NCI-H460 (cell line): ENCODE measurements at places on chromosomes 3 and 15.

GRCh38 chr3:37163262-37164015 lies 10.9 kb downstream of the LRRFIP2 start:
- no peak for DNase-seq

DNA sequence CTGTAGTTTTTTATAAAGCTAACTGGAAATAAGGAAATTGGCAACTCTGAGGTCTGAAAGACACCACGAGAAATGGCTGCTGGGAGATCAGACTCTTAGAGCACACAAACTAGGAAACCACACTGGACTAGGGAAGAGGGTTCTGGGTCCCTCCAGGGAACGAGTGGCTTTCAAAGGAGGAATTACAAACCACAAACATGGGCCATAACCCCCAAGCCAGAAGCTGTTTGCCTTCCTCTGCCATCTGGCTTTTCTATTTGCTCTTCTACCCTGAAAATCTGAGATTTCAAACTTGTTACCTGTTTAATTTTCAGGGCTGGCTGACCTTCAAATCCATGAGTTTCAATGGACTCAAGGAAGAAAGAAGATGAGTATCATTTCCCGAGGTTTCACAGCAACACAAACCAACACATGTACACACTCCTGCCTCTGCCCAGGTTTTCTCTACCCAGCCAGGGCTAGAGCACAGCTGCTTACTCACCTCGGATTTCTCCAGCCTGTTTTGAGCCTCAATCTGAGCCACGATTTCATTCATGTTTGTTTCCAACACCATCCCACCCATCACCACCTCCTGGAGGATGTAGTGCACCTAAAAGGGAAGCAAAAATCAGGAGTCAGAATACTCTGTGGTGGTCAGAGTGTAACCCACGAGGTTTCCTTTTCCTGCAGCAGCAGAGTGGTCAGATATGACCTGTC lies 22.6 kb upstream of the ANPEP start:
- no peak for DNase-seq

DNA sequence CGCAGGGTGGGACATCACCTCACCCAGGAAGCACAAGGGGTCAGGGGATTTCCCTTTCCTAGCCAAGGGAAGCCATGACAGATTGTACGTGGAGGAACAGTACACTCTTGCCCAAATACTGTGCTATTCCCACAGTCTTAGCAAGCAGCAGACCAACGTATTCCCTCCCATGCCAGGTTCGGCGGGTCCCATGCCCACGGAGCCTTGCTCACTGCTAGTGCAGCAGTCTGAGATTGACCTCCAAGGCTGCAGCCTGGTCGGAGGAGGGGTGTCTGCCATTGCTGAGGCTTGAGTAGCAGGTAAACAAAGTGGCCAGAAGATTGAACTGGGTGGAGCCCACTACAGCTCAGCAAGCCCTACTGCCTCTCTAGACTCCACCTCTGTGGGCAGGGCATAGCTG lies 39.0 kb downstream of the ALDH1A2 start:
- no peak for DNase-seq

DNA sequence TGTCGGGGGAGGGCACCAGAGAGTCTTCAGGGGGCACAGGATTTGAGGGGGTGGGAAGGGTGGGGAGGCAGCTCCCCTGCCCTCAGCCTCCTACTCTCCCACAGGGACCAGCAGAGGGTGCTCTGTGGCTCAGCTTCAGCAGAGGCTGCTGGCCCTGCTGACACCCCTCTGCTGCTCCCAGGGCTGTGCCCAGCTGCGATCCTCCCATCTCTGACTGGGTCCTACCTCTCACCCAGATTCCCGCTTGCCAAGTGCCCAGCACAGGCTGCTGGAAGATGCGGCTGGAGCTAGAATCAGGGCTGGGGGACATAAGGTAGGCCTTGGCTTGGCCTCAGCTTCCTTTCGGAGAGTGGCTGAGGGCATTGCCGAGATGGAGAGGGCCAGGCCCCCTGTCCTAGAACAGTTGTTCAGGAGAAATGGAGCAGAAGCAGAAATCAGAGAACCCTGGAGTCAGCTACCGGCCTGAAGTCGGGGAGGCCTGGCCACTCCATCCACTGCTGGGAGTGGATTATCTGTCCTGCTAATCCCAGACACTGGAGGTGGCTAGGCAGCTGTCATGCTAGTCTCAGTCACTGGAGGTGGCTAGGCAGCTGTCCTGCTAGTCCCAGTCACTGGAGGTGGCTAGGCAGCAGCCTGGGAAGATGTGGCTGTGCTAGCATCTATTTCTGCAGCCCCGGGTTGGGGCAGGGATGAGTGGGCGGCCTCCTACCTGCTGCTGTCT lies 3.9 kb downstream of the GRM2 start:
- no peak for DNase-seq

- no peak for DNase-seq
Observed at GRCh38 chr3:29382409-29382808, 101.5 kb downstream of the RBMS3 start.

- no peak for DNase-seq
Observed at GRCh38 chr3:122390665-122391064, 6.7 kb downstream of the FAM162A start.

- no peak for DNase-seq
Observed at GRCh38 chr3:3110749-3111361, 681 bp upstream of the IL5RA start.

- DNase-seq, result no peak
Observed at GRCh38 chr3:106172780-106173179, 304.0 kb upstream of the CBLB start.

DNA sequence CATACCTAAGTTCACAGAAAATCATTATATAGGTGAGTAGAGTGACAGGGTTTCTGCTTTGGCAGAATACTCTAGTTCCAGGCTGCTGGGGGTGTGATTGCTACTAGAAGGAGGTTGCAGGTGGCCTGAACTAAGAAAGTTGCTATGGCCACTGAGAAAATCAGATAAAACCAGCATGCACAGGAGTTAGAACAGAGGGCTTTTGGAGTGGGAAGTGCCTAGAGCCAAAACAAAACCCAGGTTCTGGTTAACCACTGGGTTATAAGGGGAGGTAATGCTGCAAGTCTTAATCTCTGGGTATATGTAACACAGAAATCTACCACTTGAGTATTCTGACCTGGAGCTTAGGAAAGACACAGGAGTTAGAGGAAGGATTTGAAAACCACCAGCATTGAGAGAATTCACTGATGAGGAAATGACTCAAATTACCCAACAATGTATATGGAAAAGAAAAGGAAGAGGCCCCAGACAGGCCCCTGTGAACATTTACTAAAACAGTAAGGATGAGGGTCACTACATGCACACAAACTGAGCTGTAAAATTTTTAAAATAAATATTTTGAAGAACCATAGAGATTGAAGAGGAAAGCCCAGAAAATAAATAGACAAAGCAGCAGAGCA lies 60.0 kb downstream of the PLOD2 start:
- DNase-seq, result no peak

- DNase-seq, result no peak
Observed at GRCh38 chr3:138205527-138205926, 18.4 kb downstream of the ARMC8 start.

- no peak for DNase-seq
Observed at GRCh38 chr15:60830479-60830878, 351.5 kb upstream of the ICE2 start.

GRCh38 chr3:128176276-128176833 lies 23.1 kb downstream of the EEFSEC start:
- DNase-seq, result no peak

DNA sequence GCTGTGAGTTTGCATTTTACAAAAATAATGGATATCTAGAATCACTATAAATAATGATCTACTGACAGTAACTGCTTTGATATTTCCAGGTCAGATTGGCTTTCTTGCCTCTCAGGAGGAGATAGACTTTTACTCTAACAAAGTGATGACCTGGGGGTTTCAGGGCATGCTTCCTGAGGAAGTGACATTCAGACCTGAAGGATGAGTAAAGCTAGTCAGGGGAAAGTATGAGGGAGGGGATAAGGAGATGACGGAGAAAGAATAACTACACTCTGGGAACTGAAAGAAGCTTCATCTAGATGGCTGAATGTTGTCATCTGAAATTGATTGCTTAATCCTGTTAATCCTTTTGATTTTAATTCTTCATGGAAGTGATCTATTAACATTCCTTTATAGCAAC lies 32.2 kb downstream of the ARMC8 start:
- no peak for DNase-seq

GRCh38 chr15:33243393-33243792 lies 48.9 kb upstream of the FMN1 start:
- no peak for DNase-seq

- DNase-seq, result no peak
Observed at GRCh38 chr15:36748366-36749115, 169.1 kb downstream of the CDIN1 start.

DNA sequence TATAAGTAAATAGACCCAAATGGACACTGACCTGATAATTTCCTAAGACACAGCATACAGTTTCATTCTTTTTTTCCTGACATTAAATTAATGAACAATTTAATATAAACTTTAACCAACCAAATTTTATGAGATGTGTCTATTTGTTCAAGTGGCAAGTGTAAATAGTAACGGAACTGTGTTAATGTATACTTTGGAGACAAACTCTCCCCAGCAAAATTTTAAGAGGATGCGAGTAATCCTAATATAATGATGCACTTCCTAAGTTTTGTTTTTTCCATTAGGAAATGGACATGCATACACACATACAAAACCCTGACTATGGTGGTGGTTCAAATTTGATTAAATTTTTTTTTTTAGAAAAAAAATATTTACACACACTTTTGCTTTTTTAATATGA lies 38.5 kb upstream of the MYH15 start:
- no peak for DNase-seq

- DNase-seq, result no peak
Observed at GRCh38 chr15:29864501-29864900, 42.2 kb upstream of the TJP1 start.

DNA sequence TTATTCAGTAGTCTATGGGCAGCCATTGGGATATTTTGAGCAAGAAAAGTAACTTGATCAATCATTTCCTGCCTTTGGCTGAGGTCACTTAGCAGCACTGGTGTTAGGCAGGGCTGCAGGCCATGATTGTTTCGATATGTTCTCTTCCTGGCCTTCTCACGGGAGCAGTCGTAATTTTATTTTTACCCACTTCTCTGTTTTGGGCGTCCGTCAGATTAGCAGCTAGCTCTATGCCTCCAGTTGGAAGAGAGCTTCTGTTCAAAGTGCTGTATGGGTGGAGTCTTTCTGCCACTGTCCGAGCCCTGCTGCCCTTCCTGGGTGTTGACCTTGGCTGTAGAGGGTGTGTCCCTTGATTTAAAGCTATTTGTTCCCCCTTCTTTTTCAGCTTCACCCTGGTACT lies 123.4 kb upstream of the ROPN1 start:
- no peak for DNase-seq

DNA sequence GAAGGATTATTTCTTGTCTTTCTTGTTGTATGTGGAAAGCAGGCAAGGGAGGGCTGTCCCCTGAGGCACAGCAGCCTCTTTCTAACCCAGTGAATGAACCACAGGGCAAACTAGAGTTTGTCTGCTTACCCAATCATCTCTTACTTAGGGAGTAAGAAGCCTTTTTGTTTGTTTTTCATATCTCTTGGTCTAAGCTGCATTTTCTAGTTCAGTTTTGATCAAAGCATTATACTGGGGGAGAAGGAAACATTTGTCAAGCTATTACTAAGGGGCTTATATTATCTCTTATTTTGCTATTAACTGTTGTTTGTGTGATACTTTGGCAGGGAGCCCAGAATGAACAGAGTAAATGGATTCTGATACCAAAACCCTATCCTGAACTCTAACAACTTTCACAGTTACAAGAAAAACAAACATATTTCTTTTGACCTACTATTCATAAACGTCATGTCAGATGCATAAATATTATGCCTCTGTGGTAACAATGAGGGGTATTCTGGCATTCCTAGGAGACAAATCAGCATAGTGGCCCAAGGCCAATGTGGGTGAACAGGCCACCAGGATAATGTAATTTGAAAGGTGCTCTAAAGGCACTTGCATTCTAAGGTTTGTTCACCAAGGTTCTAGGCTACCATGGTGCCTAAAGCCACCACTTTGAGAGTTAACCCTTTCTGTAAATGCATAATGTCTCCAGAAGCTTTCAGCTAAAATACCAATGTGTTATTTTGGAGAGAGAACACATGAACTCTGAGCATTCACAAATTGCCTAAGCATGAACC lies 271.6 kb upstream of the ZPLD1 start:
- peak; percentile 16 for DNase-seq

DNA sequence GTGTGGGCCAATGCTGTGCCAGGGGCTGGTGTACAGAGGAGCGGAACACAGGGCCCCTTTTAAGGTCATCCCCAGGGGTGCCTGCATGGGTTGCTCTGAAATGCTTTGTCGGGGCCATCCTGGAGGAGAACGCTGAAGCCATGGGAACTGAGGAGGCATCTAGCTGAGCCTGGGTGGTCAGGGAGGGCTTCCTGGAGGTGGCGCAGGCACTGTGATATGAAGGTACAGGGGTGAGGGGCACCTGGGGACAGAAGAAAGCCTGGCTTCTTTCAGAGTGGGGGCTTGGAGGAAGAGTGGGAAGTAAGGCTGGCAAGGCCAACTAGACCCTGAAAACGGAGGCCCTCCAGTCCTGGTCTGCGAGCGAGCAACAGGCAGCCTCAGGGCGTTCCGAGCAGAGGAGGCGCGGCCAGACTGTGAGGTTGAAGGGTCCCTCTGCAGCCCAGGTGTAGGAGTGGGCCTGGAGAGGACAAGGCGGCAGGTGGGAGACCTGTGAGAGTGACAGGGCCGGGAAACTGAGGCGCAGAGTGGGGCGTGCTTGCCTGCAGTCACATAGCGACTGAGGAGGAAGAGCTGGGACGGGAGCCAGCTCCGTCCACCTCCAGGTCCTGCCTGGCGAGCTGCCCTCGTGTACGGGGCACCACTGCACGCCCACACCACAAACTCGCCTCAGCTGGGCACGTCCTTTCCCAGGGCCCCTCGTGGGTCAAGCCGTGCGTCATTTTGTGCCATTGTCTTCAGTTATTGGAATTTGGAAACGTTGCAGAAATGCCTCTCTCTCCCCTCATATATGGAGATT lies 4.1 kb downstream of the FBLN2 start:
- DNase-seq, result no peak

DNA sequence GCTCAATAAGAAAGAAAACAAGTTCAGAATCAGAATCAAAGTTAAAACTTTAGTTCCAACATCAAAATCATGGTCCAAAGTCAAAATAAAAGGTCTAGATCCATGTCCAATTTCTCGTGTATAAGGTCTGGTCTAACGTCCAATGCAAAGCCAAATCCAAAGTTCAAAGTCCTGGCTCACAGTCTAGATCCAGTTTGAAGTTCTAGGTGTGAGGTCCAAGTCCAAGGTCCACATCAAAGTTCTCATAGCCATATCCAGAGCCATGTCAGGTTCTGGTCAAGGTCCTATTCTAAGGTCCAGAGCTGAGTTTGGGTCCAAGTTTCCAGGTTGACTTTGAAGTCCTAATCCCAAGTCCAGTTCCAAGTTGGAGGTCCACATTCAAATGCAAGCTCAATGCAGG lies 40.7 kb upstream of the VIPR1 start:
- no peak for DNase-seq

GRCh38 chr15:74405823-74406222 lies 27.9 kb downstream of the SEMA7A start:
- DNase-seq, result no peak

DNA sequence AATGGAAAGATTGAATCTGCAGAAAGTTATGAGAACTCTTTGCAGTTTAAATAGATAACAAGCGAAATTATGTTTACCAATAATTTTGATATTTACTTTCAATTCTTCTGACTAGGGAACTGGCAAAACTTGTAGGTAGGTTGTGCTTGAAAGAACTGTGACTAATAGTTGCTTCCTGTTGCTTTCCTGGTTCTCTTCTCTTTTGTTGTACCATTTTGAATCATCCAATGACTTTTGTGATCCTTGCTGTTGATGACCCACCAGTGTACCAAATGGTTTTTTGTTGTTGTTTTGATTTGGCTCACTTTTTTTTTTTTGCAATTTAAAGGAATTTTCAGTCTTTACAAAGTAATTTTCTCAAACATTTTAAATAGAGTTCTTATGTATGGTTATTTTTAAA lies 64.9 kb upstream of the DCBLD2 start:
- no peak for DNase-seq
